ENCODE measurements at places on chromosomes 5 and 9.
A peak's percentile ranks its signal among the peaks of the same experiment; 100 is the strongest.

DNA sequence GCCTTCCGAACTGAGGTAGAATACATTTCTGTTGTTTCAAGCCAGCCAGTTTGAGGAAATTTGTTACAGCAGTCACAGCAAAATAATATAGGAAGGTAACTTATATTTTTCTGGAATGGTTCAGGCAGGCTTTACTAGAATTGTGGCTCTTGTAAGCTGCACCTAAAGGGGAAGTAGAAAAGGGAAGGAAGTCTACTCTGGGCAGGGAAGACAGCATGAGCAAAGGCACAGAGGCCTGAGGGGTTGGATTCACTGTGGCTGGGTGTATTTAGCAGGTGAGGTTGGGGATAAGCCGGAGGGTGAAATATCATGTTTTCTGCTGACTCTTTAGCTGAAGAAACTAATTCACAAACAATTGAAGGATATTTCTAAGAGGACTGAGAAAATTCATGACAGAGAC, 183.5 kb downstream of the GAS1 start:
- no peak for DNase-seq

- no peak for DNase-seq
These were observed 146.4 kb upstream of the TAS2R1 start for GRCh38 chr5:9776525-9776924.

GRCh38 chr9:89363921-89364665, 45.8 kb downstream of the SECISBP2 start:
- no peak for DNase-seq

DNA sequence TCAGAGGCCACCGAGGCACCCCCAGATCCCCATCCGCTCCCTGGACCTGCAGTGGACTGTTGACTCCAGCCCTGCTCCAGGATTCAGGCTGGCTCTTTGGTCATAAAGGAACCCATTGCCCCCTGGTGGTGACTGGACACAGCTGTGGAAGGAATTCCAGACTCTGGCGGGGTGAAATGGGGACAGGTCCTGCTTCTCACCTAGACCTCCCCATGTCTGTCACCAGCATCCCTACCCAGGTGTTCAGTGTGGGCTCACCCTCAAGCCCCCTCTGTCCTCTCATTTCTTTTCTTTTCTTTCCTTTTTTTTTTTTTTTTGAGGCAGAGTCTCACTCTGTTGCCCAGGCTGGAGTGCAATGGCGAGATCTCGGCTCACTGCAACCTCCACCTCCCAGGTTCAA, 25.5 kb upstream of the STXBP1 start:
- peak; percentile 41 for DNase-seq

DNA sequence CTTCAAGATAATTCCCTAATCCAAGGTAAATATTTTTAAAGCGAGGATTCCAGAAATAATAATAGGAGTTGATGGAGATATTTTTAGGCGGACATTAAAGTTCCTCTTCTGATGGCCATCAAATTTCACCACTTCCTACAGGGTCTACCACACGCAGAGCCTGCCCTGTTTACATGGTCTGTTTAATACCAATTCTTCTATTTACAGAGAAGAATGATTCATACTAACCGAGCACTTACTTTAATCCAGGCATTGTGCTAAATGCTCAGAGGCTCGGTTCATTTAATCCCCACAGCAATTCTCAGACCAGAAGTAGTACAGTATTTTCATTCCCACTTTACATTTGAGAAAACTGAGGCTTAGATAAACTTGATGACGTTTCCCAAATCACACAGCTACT, 3.0 kb upstream of the ITGA1 start:
- DNase-seq, result no peak

DNA sequence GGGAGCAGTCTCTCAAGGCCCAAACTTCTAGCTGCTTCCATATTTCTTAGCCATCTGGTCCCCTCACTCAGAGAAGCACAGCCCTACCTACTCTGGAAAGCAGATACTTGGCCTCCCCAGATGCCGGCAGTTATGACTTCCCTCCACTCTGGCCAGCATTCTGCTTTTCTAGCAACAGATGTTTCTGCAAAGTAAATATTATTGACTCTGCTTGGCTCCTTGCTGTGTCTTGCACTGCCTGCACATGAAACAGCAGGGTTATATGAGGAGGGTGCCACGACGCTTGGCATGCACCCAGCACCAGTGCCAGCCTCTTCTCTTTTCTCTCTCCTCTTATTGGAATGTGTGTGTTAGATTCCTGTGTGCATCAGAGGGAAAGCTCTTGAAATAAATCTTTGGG, 99.7 kb downstream of the ARHGAP26 start:
- DNase-seq, result no peak

DNA sequence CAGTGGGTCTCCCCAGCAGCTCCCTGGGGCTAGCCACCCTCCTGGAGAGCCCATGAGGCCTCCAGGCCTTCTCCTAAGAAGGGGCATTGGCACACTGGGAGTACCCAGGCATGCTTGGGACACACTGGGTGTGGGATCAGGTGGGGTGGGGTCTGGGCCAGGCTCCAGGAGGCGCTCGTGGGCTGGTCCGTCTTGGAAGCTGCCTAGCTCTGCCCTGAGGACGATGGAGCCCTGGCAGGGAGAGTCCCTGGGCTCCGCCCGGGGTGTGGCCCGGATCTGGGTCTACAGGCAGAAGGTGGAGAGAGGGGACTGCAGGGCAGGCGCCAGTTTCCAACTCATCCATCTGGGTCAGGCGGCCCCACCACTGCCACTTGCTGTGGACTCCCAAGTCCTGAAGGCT, 2.4 kb downstream of the PRRX2 start:
- no peak for DNase-seq

DNA sequence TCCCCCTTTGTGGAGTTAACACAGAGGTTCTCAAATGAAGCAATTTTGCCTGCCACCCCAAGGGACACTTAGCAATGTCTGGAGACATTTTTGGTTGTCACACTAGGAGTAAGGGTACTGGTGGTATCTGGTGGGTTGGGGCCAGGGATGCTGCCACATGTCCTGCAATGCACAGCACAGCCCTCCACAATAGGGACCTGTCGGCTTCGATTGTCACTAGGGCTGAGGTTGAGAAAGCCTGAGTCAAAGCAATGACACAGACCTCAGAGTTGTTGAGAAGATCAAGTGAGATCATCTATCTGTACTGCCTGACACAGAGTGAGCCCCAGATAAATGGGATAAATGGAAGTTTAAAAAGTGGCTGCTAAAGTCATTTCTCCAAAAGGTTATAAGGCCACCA, 249.2 kb upstream of the KLF4 start:
- no peak for DNase-seq

DNA sequence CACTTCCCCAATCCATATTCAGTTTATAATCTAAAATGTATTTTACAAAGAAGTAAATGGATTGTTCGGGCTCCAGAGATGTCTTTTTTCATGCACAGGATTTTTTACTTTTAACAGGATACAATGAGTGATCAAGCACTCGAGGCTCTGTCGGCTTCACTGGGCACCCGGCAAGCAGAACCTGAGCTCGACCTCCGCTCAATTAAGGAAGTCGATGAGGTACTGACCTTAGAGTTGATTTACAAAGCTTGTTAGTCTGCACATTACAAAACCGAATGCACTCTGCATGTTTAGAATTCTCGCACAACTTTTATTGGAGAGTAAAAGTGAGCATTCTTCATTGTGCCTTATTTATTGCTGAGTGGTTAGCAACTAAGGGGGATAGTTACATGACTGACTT, 65.2 kb downstream of the ERAP1 start:
- DNase-seq, result no peak

GRCh38 chr9:129319938-129320481, 141.9 kb upstream of the IER5L start:
- DNase-seq, result no peak

DNA sequence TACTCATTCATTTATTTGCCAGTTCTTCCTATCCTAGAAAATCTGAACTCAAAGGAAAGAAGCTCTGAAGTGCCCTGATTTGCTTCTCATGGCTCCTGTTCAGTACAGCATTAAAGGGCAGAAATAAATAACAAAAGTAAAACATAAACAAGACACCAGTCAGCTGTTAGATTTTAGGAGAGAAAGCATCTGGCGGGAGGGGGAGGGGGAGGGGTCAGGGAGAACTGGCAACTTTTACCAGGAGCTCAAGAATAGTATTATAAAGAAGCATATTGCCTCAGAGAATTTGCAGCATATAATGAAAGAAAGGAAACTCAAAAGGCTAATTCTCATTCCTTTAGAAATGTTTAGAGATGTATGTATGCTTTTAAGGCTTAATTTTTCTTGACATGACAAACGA, 68.1 kb downstream of the SEMA6A start:
- DNase-seq, result no peak

GRCh38 chr9:78196258-78196657, 39.6 kb upstream of the CEP78 start:
- no peak for DNase-seq

GRCh38 chr5:124043456-124043855, 531.5 kb downstream of the CSNK1G3 start:
- no peak for DNase-seq

DNA sequence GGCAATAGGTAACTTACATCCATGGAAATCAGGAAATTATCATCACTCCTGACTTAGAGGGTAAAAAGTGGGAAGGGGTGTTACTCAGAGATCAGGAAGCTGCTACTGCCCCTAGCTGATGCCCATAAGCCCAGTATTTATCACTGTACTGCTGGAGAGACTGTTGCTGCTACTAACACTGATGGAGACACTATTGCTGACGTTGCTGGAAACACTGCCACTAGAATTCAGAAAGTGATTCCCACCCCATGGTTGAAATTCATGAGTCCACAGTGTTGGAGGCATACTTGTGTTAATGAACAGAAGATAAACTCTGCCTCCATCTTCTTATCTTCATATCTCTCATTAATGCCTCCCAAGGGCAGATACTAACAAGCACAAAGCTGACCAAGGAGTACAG, 97.6 kb downstream of the MTX3 start:
- DNase-seq, result no peak

DNA sequence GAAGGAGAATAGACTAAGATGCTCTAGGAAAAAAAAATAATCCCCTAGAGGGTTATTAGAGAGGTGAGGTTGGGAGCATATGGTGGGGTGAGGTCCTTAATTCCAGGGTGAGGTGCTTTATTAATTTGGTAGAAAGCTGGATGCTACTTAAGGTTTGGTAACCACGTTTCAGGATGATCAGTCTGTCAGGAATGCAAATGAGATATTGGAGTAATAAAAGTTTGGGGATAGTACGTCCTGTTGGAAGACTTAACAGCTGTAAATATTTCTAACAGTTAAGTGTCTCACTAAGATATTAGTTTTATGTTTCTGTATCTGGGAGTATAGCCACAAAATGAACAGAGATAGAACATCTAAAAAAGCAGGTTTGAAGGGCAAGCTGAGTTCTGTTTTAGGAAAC, 578.9 kb downstream of the CETN3 start:
- no peak for DNase-seq

- no peak for DNase-seq
These were observed 4.1 kb downstream of the TRIM23 start for GRCh38 chr5:65620021-65620420.

DNA sequence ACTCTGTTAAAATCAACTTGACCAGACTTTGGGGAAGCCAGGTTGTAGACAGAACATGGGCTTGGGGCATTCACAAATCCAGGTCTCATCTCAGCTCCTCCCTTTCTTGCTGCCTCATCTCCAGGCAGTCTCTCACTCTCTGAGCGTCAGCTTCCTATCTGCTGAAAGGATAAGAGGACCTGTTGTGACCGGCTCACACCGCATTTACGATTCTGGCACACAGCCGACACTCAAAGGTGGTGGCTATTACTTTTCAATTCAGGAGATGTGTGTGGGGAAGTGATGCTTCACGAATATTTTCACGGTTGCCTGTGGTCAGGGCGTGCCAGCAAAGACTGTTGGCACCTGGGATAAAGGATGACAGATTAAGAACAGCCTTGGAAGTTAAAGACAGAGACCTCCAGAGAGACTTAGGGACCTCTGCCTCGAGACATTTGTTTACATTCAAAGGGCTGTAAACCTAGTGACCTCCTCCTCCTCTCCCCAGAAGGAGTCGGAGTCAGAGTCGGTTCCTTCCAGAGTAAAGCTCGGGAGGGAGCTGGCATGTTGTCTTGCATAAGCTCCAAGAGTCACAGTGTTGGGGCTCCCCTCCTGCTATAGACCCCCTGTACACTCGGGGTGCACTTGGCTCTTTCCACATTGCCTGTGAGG, 83.2 kb downstream of the AK8 start:
- DNase-seq, result no peak

DNA sequence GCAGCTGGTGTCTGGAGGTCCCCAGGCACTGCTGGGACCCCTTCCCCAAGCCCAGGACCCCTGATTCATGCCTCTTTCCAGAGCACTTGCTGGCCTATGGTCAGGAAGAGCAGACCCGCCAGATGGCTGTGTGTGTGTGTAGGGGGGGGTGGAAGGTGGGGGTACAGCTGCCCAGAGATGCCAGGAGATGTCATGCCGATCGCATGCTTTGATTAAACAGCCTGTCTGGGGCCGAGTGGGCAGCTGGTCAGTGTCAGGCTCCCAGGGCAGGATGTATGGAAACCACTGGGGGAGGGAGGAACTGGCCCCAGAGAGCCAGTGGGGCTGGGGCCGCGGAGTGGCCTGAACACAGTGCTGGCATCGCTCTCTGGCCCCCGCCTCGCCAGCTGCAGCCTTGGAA, 23.7 kb downstream of the RXRA start:
- no peak for DNase-seq

DNA sequence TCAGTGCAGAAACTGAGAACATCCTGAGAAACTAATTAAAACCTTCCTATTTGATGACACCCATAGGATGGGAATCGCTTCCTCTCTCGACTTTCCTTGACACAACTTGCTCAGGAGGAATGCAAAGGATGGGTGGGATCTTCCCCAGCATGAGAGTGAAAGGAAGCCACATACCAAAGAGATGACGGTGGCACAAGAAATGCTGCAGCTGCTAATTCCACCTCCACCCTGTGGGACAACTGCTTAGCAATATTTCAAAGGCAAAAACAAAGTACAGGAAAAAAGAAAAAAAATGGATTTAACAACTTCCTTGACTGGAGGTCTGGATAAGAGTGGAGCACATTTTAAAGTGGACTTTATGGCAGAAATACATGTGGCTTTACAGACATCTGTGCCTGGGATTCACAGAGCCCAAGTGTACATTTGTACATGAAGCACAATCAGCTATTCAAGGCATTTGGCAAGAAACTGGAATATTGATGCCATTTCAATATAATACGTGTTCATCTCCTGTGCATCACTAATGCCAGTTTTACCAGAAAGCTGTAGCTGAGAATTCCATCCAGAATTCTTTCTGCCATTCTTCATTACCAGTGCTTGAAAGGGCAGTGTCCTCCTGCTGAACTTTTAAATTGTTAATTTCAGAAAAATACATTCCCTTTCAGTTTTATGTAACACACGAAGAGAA, 359.2 kb upstream of the ACTBL2 start:
- DNase-seq, result no peak

DNA sequence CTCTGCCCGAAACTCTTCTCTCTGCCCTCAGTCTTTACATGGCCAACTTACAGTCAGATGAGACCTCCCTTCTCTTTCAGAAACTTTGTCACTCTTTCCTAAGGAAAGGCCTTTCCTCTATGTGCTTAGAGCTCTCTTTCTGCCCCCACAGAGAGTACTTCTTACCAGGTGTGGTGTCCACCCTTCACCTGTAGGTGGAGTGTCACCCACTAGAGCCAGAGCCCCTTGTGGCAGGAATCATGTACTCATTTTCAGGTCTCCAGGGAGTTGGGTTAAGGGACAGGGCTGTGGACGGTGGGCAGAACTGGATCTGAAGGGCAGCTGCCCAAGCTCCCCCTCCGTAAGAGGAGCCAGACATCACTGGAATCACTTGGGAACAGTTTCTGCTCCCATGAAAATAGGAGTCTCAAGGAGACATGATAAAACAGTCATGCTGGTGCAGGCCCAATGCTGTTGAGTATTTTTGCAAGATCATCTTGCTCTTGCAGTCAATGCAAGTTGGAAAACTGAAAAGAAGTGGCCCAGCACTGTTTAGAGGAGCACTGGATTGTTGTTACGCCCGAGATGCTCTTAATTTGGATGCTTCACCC, 436.7 kb downstream of the ZSWIM6 start:
- no peak for DNase-seq

- DNase-seq, result no peak
These were observed 652 bp downstream of the ARSK start for GRCh38 chr5:95555553-95555952.
